ENCODE measurements at places on chromosomes 4 and X.

GRCh38 chr4:100786481-100786880 is 268.7 kb upstream of the EMCN start:
- DNase-seq = no peak

- no peak for DNase-seq
Measured at GRCh38 chr4:41619161-41619560, 81.2 kb downstream of the LIMCH1 start.

GRCh38 chr4:160406263-160406825 is 1303.5 kb downstream of the RAPGEF2 start:
- DNase-seq = no peak

- no peak for DNase-seq
Measured at GRCh38 chr4:119498527-119498926, 130.1 kb downstream of the PDE5A start.

DNA sequence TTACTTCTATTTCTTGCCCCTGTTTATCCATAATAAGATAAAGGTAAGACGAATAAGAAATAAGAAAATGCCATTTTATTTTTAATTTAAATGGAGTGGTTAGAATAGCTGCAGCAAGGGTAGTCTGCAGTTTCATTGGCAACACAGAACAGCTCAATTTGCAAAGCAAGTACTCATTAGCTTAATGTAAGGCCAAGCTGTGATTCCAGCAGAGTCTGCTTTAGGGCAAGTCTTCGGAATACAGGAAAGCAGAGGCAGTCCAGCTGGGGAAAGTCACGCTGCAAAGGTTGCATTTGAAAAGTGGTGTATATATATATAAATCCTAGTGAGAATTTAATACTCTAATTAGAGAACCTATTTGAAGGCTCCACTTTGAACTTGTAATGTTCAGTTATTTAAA is 59.0 kb downstream of the ANXA10 start:
- no peak for DNase-seq

- no peak for DNase-seq
Measured at GRCh38 chr4:53576676-53577372, 14.5 kb downstream of the LNX1 start.

GRCh38 chrX:115344885-115345614 is 55.5 kb downstream of the LUZP4 start:
- DNase-seq = peak; percentile 93

Data from right atrium auricular region (tissue), 2 donors.